IMR-90 (cell line): ENCODE measurements at places on chromosomes 3 and 15. TPM values are rescaled to one million over a fixed set of nuclear protein-coding genes. Genes with fewer than 3 reads are reported as not detected.

The ACTL6A gene
- 70.1 and 115 TPM in 2 replicates for total RNA-seq

The CCR9 gene
- total RNA-seq, result not detected in 2 replicates

The SYNPR gene
- total RNA-seq, result not detected in 2 replicates

The STT3B gene
- 86.4 and 143 TPM in 2 replicates for total RNA-seq

The CCDC39 gene
- not detected in 2 replicates for total RNA-seq

The SLC9C1 gene
- total RNA-seq, result not detected in 2 replicates

The PLCL2 gene
- total RNA-seq, result 3.8 and 4.2 TPM in 2 replicates

The MAGI1 gene
- total RNA-seq, result 24.2 and 26.4 TPM in 2 replicates

The ADAMTSL3 gene
- under 0.01 TPM in 1 of 2 replicates, not detected in the other for total RNA-seq

The GHSR gene
- total RNA-seq, result not detected in 2 replicates

The GALK2 gene
- total RNA-seq, result 51.4 and 63.6 TPM in 2 replicates

The AMOTL2 gene
- total RNA-seq, result 162 and 172 TPM in 2 replicates

The TMEM40 gene
- total RNA-seq, result not detected in 2 replicates

The ADPRH gene
- total RNA-seq, result under 0.01 TPM in 2 replicates

The SPATA16 gene
- total RNA-seq, result not detected in 2 replicates

The ADPGK gene
- total RNA-seq, result 48.0 and 53.2 TPM in 2 replicates

The FBXL22 gene
- 0.28 and 0.36 TPM in 2 replicates for total RNA-seq

The RBP2 gene
- total RNA-seq, result not detected in 2 replicates

The LYSMD2 gene
- total RNA-seq, result 5.9 and 7.2 TPM in 2 replicates

The HEG1 gene
- total RNA-seq, result 23.9 and 25.6 TPM in 2 replicates

The MESP2 gene
- total RNA-seq, result 0.18 and 0.28 TPM in 2 replicates

The CNTN3 gene
- 3.3 and 3.6 TPM in 2 replicates for total RNA-seq

The SLC24A5 gene
- not detected in 2 replicates for total RNA-seq
